ENCODE measurements at places on chromosomes 6 and 20. TPM values are rescaled to one million over a fixed set of nuclear protein-coding genes. Genes with fewer than 3 reads are reported as not detected.

DNA sequence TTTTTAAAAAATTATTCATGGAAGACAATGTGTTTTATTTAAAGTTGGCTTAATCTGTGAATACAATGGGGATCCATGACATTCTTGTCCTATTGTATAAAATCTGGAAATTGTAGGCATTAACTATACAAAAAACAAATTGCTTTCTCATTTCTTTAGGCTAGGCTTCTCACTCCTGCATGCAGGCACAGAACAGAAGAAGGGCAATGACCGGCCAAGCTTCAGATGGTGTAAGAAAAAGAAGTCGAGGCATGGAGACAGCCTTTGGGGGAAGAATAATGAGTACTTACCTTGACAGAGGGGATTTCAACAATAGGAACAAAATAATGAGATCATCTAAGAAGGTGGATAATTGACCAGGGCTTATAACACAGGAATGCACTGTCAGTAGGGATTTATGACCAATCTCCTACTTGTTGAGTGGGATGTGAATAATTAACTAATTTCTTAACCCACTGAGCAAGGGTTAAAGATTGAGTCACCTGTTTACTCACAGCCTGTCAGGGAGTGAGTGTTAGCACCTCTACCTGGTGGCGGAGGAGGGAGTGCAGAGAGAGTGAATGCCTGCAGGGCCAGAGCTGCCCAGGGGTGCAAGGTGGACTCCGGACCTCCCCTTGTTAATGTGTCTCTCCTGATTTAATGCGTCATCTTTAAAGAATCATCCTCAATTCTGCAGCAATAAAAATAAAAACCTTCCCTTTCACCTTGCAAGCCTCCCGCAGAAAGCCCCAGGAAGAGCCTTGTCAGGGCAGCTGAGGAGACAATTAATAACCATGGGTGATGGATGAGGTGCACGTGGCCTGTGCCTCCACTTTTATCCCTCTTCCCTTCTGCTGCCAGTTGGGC is 3.9 kb downstream of the SLC22A2 start:
- DNase-seq, result no peak

The MANEA gene
- total RNA-seq, result 8.8 TPM

The TBC1D32 gene
- 3.8 TPM for total RNA-seq

- DNase-seq, result no peak
These were observed 176.9 kb downstream of the TFAP2C start for GRCh38 chr20:56805966-56806365.

The HDDC2 gene
- total RNA-seq, result 10.7 TPM

DNA sequence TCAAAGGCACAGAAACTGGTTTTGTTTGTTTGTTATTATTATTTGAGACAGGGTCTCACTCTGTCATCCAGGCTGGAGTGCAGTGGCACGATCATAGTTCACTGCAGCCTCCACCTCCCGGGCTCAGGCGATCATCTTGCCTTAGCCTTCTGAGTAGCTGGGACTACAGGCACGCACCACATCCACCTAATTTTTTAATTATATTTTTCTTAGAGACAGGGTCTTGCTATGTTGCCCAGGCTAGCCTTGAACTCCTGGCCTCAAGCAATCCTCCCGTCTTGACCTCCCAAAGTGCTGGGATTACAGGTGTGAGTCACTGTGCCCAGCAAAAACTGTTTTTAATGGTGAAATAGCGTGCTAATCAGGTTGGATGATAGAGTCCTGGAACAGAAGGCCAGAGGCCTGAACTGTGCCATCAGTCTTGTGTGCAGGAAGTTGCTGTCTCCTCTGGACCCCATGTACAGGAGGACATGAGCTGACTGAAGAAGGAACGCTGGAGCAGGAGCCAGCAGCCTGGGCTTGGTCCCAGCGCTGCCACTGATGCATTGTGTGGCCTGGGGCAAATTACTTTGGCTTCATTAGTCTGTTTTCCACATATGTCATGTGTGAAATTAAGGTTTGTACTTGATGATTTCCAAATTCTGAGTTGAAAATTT is 4.9 kb downstream of the TM9SF4 start:
- no peak for DNase-seq

DNA sequence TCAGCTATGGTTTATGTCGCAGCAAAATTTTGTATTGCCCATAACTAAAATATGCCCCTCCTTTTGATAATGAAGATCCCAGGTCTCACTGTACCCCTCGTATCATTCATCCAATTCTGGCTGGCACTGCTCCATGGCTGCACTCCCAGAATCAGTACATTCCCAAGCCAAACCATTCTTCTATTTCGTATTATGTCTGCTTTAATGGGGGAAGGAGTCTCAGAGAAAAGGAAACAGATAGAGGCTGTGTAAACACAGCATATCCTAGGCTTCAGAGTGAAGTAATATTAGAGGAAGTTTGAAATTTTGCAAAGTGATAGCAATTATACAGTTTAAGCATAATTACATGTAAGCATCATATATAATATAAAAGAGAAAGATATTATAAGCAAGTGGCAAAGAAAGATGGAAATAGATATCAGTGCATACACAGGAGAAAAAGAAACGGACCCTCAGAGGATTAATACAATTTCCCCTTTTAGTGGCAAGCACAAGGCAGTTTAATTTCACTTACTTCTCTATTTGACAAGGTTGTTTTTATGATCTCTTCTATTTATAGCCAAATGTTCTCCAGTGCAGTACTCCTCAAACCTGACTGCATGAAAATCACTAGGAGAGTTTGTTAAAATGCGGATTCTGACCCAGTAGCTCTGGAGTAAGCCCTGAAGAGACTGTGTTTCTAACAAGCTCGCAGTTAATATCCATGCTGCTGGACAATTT is 56.5 kb upstream of the TENT5A start:
- peak; percentile 77 for DNase-seq

The HSPA1L gene
- total RNA-seq, result 0.85 TPM

The VGLL2 gene
- not detected for total RNA-seq

GRCh38 chr20:38354227-38354626 is 7.9 kb downstream of the LBP start:
- no peak for DNase-seq

The HAO1 gene
- not detected for total RNA-seq

DNA sequence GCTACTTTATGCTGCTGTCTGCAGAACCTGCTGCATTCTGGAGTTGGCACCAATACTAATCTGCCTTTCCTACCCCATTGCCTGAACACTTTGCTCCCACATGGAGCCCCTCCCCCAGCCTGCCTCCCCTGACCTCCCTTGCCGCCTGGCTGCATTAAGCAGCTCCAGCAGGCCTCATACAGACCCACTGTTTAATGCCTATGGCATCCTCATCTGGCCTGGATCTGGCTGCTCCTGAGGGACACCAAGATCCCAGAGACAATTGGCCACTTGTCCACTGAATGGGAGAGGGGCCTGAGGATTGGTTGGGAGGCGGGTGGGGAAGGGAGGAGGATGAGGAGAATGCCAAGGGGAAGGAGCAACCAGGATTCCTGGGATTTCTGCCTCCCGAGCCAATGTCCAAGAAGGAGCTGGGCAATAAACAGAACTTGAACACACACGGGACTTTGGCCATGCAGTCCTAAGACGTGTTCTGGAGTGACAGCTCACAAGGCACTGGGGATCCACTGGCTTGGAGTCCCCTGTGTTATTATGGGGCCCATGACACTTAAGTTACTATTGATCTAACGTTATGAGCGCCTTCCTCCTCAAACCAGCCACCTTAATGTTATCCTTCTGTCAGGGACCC is 10.4 kb upstream of the KCNK5 start:
- no peak for DNase-seq

GRCh38 chr20:44701858-44702256 is 13.3 kb upstream of the CCN5 start:
- no peak for DNase-seq

- DNase-seq, result no peak
These were observed 85.2 kb downstream of the MDGA1 start for GRCh38 chr6:37612475-37612874.

DNA sequence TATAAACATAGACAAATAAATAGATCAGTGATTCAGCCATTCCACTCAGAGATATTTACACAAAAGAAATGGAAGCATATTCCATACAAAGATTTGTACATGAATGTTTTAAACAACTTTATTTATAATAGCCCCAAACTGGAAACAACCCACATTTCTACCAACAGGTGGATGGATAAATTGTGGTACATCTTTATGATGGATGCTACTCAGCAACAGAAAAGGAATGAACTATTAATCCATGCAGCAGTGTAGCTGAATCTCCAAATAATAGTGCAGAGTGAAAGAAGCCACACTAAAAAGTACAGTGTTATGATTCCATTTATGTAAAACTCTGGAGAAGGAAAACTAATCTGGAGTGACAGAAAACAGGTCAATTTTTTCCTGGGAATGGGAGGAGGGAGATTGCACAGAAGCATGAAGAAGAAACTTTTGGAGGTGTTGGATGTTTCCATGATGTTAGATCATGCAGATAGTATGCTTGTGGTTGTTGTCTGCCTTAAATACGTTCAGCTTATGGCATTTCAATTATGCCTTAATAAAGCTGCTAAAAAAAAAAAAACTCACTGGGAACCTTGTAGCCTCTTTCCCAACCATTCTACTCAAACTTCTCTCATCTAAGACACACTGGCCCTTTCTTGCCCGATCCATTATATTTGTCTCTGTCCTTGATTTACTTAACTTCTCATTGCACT is 100.9 kb downstream of the PPP1R14C start:
- DNase-seq, result no peak

- DNase-seq, result no peak
These were observed 27.5 kb upstream of the MARCKS start for GRCh38 chr6:113829696-113830045.

The KIAA0408 gene
- total RNA-seq, result not detected

DNA sequence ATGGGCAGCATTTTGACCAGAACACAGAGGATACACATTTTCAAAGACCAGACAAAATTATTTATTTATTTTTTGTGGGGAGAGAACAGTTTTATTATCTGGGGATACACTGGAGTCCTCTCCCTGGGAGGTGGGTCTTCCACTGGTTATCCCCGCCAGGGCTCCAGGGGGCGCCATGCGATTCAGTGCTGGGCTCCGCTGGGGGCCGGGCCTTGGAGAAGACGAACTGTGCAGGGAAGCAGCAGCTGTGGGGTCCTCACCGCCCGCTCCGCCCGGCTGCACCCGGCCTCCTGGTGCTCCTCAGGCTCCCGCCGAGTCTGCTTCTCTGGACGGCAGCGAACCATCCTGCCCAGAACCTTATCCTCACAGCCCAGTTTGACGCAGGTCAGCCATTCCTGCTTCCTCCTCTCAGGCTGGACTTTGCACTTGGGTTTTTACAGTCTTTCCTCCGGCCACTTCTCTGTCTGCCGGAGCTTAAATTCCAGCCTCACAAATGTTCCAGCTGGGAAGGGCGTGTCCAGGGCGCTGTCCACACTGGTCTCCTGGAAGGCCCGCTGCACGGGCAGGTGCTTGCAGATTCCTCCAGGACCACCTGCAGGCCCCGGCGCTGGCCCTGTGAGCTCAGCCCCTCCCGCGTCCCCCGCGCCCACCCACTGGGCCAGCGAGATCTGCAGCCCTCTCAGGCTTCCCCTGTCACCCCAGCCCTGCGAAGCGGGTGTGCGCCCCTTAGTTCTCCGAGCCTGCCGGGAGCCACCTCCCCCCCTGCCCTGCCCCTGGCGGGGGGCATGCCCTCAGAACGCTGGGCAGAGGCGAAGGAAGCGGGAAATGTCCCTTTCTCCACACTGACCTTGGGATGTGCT is 1830.0 kb upstream of the DEFB115 start:
- no peak for DNase-seq

The NAPB gene
- 8.2 TPM for total RNA-seq

DNA sequence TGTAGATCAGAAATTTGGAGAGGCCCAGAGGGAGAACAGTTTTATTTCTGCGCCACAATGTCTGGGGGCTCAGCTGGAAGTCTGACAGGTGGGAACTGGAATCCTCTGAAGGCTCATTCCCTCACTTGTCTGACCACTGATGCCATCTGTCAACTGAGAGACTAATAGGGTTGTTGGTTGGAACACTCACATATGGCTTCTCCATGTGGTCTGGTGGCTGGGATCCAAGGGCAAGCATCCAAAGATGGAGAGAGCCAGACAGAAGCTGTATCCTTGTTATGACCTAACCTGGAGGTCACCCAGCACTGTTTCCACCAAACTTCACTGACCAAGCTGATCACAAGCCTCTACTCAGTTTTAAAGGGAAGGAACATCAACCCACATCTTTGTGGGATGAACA is 117.9 kb upstream of the AKAP12 start:
- DNase-seq, result no peak

The DEFB127 gene
- total RNA-seq, result not detected

The LY6G6F gene
- not detected for total RNA-seq

- DNase-seq, result no peak
These were observed 18.8 kb downstream of the ZNF217 start for GRCh38 chr20:53574819-53575218.

DNA sequence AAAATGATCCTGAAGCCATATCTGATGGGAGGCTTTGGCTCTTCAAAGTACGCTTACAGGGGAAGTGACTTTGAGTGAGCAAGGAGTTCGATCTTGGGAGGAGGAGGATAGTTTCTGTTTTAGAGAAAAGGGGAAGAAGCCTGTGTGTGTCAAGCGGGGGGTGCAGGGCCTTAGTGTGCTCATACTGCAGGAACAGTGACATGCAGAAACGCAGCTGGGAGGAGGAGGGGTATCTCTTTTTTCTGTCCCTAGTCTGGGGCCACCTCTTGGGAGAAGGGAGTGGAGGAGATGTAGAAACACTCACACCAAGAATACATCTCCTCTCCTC is 19.8 kb downstream of the SIRPD start:
- DNase-seq, result no peak

The MED20 gene
- 36.5 TPM for total RNA-seq

GRCh38 chr20:4328541-4328940 is 313.2 kb upstream of the RNF24 start:
- DNase-seq, result no peak

DNA sequence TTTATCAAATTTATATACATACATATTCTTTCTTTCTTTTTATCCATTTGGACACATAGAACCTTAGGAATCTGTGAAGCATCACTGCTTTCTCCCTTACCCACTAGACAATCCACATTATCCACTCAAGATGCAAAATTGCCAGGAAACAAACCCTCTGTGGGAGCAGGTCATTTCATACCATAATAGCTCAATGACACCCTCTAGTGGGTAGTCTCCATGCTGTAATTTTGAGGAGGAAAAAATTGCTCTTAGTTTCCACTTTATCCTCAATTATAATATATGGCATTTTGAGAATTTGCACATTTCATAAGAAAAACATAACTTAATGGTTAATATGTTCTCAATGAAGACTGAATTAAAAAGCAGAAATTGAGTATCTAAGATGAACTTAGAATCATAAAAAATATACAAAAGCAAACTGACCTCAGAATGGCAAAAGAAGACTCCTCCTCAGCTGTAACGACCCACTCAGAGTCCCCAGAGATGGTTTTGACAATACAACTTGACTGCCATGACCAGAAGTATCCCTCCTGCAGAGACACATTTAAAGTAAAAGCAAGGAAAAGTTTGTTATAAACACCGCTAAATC is 164.1 kb downstream of the FRK start:
- peak; percentile 48 for DNase-seq

GRCh38 chr6:122930252-122931180 is 65.5 kb upstream of the CLVS2 start:
- DNase-seq, result no peak

The C20orf144 gene
- total RNA-seq, result not detected

The NUP153 gene
- total RNA-seq, result 31.3 TPM

The TREML1 gene
- not detected for total RNA-seq

Data from dermis blood vessel endothelial cell (primary cell).